ENCODE measurements at places on chromosomes 5 and 9. TPM values are rescaled to one million over a fixed set of nuclear protein-coding genes. Genes with fewer than 3 reads are reported as not detected.

The OR1L1 gene
- total RNA-seq: not detected

DNA sequence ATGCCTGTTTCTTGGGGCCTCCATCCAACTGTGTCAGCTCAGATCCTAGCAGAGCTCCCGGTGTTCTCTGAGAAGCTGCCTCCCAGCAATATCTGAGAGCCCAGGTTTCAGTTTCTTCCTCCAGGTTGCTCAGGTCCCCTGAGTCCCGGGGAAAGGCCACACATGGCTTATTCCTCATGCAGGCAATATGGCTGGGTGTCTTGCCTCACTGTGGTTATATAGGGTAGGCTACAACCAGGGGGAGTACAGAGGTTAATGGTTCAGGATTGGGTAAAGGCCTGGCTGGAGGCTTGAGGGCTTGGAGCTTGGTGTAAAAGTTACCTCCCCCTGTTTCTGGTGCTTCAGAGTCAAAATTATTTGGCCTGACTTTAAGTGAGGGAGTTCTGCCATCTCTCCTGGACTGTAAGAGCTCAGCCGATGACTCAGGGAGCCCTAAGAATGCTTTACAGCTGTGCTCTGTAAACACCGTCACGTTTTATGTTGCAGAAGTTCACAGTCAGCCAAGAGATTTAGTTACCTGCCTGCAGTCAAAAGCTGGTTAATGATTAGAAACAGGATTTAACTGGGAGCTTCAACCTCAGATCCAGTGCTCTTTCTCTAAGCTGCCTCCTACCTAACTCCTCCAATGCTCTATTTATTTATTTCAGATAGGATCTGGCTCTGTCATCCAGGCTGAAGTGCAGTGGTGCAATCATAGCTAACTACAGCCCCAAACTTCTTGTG, 24.3 kb upstream of the UBAP2 start:
- peak; percentile 90 for ATAC-seq

GRCh38 chr9:26170190-26170589, 491.9 kb upstream of the TUSC1 start:
- no peak for ATAC-seq

The PCDHGA12 gene
- 1.5 TPM for total RNA-seq

The TMEM167A gene
- total RNA-seq: 48.6 TPM

The CDC14B gene
- 7.0 TPM for total RNA-seq

The NSMF gene
- 13.9 TPM for total RNA-seq

GRCh38 chr9:100170556-100170955, 71.5 kb downstream of the INVS start:
- ATAC-seq: no peak

The PHF24 gene
- total RNA-seq: 0.48 TPM

DNA sequence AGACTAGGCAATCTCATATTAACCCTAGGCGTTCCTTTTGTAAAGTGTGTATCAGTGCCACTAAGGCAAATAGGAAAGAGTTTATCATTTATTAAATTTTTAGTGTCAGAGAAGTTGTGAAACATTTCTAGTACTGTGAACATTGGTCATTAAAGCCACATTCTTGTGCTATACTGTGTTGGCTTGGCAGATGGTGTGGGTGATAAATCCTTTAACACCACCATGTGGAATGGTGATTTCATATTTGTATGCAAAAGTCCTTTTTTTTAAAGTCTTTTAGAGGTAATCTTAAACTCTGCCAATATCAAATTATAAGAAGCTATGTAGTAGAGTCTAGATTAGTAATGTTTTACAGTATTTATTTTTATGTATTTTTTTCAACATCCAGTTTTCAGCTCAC, 18.1 kb downstream of the SLC12A2 start:
- no peak for ATAC-seq

GRCh38 chr5:142769793-142770649, at the start of gene ARHGAP26:
Gene ARHGAP26 (plus strand): TSS chr5:142770377. CDS start chr5:142770762, 385 bp downstream.
- peak; percentile 99 for ATAC-seq

- no peak for ATAC-seq
These were observed 462.5 kb upstream of the TYRP1 start for GRCh38 chr9:12230708-12231107.

GRCh38 chr9:17833846-17834245, 255.0 kb downstream of the SH3GL2 start:
- ATAC-seq: no peak

DNA sequence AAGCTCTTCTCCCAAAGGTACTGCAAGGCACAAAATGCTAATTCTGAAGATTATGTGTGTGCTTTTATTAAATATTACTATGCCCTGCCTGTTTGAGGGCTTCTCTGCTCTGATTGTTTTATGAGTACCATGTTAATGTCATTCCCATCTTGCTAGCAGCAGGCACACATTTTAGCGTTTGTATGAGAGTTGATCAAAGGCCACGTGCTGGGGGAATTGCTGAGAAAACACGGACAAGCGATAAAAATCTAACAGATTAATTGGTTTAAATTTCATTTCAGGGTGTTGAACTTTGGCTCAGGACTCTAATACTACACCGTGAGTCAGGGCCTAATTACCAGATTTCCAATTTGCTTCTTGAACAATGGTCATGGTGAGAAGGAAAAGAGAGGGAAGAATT, 298.4 kb downstream of the EBF1 start:
- ATAC-seq: no peak

All from esophagus mucosa (tissue), 1 donor.